GOT3 (cell line): ENCODE measurements at places on chromosomes 2 and 18.

DNA sequence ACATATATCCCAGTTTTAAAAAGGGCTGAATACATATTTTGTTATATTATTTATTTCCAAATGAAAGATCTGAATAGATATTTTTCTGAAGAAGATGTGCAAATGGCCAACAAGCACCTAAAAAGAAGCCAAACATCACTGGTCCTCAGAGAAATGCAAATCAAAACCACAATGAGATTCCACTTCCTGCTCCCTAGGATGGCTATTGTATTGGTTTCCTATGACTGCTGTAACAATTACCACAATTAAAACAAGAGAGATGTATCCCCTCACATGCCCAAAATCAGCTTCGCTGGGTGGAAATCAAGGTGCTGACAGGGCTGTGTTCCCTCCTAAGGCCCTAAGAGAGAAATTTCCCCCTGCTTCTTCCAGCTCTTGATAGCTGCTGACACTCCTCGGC lies 23.2 kb downstream of the ABCB11 start:
- DNase-seq = no peak

DNA sequence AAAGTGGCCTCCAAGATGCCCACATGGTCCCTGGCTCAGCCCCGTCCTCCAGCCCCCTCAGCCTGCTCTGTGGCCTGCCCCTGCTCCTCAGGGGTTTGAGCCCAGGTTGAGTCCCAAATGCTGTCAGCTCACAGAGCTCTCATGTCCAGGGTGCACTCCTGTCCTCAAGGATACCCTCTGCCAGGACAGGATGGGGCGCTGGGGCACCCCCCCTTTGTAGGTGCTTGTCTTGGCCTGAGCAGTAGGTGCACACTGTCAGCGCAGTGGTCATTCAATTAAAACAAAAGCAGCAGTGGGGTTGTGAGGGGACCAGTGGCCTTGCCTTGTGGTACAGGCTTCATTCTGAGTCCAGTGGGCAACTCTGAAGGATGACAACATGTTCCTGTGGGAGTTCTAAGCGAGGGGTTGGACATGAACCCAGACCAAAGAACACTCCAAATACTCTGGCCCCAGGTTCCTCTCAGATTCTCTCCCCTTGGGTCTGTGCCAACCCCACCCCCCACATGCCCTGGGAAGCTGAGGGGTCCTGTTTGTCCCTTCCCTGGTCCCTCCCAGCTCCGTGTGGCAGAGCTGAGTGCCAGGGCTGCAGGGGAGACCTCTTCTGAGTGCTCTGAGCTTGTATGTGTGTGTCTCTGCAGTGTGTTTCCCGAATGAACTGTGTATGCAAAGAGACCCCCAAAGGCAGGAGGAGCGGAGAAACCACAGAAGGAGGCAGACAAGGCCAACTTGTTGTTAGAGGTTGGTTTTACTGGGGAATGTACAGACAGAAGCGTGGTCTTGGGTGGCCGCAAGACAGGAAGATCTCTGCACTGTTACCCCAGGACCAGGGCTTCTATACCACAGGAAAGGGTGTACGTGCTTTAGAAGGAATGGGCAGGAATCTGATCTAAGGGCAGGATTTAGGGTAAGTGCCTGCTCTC lies 155.6 kb upstream of the HS6ST1 start:
- no peak for DNase-seq

DNA sequence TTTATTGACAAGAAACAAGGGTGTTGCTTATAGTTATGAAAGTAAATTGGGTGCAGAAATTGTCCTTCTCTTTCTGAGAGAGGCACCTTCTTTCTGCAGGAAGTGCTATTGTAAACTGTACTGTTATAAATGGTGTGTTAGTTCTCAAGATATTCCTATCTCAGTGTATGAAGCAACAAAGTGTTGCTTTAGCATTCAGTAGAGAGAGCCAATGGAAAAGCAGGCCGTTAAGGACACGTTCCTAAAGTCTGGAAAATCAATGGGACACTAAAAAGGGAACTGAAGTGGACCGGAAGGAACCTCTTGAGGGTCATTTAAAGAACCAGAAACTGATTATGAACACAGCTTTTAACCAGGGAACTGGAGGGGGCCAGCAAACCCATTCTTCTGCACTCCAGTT lies 510.0 kb upstream of the ZEB2 start:
- DNase-seq = no peak

- DNase-seq = no peak
Measured at GRCh38 chr2:181324912-181325311, 132.3 kb upstream of the ITGA4 start.

DNA sequence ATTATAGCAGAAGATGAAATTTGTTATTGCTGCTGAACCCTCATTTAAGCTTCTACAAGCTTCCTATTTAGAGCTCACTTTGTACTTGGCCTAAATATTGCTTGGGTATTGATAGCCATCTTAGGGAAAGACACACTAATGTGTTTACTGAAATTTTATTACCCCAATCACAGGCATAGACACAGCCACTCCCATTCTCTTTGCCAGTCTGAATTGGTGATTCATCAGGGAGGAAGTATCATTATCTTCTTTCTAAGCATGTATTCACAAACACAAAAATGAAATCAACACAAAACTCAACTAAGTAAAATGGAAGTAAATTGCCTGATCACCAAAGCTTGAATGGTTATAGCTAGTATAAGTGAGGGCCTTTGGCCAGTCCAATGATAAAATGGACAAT lies 666.3 kb downstream of the TSN start:
- no peak for DNase-seq

GRCh38 chr2:215104226-215104625 lies 34.2 kb downstream of the ABCA12 start:
- no peak for DNase-seq

DNA sequence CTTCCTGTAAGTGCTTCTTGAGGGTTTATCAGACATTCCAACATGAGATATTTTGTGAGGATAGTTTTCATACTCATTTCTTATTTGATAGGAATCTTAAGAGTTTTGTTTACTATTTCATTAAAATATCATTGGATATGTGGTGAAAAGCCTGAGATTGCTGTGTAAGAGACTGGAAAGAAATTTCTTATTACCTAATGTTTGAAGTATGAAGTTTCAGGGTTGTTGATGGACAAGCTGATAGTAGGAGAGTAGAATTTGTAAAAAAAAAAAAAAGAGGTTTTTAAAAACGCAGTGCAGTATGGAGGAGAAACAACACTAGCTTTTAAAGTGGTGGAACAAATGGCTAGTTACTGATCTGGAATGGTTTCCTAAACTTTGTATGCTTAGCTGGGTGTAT lies 7.7 kb downstream of the EPB41L5 start:
- DNase-seq = no peak

- DNase-seq = no peak
Measured at GRCh38 chr2:239285071-239285931, 115.5 kb downstream of the HDAC4 start.

GRCh38 chr2:109471658-109472057 lies 142.1 kb downstream of the SEPTIN10 start:
- no peak for DNase-seq

- DNase-seq = no peak
Measured at GRCh38 chr2:112827604-112828185, 8.9 kb downstream of the IL1B start.

GRCh38 chr2:128233790-128234395 lies 84.8 kb downstream of the HS6ST1 start:
- DNase-seq = no peak

DNA sequence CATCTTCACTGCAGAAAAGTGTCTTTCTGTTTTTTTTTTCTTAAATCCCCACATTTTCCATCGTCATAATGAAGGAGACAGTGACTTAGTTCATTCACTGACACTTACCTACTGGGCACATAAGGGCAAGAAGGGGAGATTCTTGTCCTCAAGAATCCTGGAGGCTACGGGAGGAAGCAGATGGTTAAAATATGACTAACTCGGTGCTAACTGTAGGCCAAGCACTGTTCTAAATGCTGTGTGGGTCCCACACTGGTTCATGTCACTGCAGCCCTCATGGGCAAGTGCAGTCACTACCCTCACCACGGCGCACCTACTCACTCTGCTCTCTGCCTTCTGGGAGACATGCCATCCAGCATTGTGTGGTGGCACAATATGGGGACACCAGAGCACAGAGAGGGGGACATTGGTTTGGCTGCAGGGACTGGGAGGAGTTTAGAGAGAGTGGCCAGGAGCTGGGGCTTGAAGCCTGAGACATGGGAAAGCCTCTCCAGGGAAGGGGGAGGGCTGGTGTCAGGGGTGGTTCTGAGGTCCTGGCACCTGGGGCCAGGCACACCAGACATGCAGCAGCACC lies 305.2 kb downstream of the MYCN start:
- no peak for DNase-seq

GRCh38 chr2:119794237-119794636 lies 34.5 kb downstream of the PTPN4 start:
- no peak for DNase-seq

DNA sequence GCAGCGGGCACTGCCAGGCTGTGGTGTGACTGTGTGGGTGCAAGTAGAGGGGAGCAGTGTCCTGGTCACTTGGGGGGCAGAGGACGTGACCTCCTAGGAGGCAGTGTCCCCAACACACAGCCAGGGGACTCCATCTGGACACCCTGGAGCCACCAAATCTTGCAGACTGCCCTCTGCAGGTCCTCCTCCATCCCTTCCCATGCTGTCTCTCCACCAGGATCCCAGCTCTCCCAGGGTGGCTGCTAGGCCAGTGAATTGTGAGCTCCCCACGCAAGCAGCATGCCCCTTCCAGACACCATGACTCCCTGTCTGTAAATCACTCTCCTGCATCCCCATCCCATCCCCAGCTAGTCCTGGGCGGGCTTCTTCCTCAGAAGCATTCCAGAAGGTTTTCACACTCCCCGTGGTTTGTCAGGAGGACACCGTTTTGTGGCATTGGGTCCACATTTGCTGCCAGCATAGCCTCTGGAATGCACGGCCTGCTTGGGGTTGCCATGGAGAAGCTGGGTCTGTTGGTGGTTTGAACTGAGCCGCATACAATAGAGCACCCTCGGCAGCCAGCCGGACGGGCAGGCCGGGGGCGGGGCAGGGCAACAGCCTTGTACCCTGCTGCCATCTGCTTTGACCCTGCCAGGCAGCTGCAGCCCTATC lies 210.7 kb downstream of the KLHL29 start:
- DNase-seq = no peak

GRCh38 chr2:20561637-20562454 lies 89.1 kb downstream of the HS1BP3 start:
- DNase-seq = no peak

DNA sequence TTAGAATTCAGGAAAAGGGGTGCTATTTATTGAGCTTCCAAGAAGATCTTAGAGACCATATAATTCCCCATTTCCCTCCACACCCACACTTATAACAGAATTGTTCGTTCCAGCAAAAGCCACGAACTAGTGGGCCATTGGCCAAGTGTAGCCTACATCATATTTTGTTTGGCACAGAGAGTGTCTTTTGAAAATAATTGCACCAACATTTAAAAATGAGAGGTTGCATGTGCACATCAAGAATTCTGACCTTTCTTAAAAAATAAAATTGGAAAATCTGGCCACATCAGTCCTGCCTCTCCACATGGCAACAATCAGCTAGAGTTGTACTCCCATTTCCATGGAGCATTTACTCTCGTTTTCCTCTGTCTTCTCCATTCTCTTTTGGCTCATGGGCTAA lies 655.5 kb upstream of the FANCL start:
- DNase-seq = no peak

DNA sequence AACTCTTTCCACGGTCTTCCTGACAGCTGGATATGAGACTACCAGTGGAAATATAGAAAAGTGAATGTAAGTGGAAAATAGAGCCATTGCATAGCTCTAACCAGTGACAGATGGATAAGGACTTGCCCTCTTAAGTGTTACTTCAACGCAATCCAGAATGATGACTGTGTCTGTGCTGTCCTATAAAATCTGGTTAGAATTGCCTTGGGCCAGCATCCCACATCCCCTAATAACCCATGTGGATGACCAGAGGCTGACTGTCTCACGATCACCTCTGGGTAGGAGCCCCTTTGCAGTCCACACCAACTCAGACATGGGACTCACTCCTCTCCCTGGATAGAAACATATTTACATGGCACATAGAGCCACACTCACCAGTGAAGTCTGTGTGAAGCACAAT lies 186.6 kb downstream of the C1D start:
- no peak for DNase-seq

DNA sequence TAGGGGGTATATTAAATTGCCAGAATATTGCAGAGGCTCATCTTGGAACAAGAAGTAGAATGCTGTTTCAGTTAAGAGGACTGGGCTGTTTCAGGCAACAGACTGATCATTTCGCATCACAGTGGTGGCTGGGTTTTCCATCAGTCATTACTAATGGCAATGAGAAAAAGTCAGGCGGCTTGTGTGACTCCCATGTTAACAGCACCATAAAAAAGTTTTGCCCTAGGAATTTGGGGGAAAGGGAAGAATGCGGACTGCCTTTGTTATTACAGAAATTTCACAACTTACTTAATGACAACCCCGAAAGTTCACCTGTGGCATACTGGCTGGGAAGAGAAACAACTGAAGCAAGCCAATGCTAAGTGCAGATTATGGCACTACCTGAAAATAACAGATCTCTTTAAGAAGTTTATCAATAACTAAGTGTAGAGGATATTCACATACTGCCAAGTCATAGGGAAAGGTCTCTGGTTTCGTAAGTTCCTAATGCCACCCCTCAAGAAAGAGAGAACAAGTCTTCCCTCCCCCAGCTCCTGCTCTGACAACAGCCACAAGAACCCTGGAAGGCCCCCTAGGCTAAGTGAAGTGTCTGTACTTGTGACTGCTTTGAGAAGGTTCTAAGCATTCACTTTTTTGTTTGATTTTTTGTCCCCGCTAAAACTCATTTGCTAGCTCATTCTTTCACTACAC lies 40.5 kb upstream of the AP1S3 start:
- DNase-seq = no peak

DNA sequence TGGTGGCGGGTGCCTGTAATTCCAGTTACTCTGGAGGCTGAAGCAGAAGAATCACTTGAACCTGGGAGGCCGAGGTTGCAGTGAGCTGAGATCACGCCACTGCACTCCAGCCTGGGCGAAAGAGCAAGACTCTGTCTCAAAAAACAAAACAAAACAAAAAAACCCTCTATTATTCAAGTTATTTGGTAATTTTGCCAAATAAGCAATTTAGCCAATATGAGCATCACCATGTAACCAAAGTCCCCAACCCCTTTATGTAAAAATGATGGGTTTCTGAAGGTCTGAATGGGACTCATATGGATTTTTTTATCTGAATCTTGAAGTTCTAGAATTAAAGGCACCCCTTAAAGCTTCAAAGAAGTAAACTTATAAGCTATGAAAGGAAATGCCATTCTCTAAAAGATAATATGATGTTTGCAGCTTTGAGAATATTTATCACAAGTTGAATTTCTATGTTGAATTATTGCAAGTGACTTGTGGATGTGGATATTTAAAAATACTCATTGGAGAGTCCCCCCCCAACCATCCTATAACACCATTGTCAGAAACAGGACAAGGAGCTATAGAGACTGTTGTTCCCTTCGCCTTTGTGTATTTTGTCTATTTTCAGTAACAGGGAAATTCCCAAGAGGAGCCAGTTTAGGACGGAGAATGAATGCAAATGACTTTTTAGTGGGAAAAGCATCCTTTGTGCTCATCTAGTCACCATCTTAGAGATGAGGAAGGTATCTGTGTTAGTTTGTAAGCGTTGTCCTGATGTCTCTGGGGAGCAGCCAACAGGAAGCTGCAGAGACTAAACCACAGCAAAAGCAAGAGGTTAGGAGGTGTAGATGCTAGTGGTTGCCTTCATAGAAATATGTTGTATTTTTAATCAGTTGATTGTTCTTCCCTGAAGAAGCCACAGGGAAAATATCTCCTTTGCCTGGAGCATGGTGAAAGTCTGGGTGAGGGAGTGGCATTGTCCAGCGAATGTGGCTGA lies 68.3 kb downstream of the TET3 start:
- no peak for DNase-seq

GRCh38 chr18:24868760-24869237 lies 408.4 kb downstream of the HRH4 start:
- no peak for DNase-seq
